ENCODE measurements at places on chromosomes 7 and 10.

- no peak for DNase-seq
Observed at GRCh38 chr7:113806633-113807327, 112.0 kb downstream of the PPP1R3A start.

DNA sequence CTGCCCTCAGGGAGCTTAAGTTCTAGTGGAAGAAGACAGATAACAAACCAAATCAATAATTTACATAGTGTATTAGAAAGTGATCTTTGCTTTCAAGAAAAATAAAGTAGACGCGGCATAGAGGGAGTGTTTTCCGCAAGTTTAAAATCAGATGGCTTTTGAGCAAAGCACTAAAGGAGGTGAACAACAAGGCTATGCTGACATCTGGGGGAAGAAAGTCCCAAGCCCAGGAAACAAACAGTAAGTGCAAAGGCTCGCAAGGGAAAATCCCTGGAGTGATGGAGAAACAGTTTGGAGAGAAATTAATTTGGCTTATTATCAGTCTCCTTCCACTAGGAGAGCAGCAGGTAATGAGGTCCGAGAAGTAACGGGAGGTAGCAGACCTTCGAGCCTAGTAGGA is 1.9 kb upstream of the CNNM2 start:
- DNase-seq, result no peak

DNA sequence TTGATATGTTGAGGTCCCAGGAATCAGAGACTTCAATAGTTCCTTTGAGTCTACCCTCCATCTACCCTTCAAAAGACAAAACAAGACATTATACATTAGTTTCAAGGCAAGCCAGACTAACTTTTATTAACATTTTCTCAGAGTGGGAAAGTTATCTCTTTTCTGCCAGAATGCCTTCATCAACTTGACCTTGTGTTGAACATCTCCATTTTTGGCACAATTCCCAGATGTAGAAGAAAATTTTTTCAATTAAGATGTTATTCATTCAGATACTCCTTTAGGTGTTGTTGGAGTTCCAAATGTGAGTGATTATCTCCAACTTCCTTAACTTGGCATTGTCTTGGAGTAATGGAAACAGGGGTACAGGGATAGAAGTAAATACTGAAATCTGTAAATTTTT is 59.1 kb downstream of the NRF1 start:
- peak; percentile 31 for DNase-seq

- no peak for DNase-seq
Observed at GRCh38 chr10:7383442-7383841, 27.4 kb downstream of the SFMBT2 start.

GRCh38 chr10:133124357-133125211 is 35.4 kb upstream of the KNDC1 start:
- peak; percentile 10 for DNase-seq

DNA sequence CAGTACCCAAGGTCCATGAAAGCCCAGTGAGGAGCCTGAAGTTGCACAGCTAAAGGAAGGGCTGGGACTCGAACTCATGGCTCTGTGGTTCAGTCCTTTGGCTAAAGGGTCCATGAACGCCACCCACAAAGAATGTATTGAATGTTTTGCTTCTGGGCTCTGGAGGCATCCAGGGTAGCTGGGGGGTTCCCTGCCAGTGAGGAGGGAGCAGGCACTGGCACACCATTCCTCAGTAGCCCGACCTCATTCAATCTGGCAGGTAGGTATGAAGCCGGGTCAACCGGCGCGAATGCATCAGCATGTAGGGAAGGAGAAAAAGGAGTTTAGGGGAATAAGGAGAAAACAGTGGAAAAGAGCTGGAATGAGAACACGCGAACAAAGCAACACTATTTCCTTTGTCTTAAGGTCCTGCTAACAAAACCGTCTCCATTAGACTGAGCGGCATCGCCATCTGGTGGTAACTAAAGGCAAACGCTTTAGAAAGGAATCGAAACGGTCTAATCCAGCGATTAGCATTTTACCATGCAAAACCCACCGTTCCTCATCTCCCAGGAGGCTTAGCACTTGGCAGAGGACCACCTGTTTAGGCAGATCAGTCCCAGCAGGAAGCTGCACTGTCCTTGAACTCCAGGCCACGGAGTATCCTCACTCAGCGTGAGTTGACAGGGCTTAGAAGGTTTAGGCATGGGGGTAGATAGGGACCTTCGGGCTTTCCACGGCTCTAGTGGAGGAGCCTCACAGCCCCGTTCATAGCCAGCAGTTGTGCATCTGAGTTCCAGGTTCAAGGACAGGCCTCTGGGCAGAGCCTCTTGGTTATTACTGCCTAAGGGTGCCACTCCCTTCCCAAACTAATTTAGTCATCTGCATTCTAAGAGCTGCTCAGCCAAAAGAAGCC is 122.8 kb downstream of the UBE2H start:
- peak; percentile 90 for DNase-seq

DNA sequence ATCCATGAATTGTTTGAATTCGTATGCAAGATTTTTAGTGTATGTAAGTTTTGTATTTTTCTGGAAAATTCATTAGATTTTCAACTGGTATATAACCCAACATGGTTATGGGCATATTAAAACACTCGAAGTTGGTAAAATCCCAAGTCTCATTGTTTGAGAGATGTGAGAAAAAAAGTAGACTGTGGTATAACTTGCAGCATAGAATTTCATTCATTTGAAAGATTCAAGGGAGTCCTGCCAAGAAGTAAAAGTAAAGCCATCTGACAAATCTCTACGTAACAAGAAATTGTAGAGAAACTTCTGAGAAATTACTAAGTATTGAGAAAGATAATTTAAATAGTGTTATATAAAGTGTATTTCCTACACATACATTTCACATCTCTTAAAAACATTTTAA is 40.2 kb downstream of the SEMA3E start:
- DNase-seq, result no peak

DNA sequence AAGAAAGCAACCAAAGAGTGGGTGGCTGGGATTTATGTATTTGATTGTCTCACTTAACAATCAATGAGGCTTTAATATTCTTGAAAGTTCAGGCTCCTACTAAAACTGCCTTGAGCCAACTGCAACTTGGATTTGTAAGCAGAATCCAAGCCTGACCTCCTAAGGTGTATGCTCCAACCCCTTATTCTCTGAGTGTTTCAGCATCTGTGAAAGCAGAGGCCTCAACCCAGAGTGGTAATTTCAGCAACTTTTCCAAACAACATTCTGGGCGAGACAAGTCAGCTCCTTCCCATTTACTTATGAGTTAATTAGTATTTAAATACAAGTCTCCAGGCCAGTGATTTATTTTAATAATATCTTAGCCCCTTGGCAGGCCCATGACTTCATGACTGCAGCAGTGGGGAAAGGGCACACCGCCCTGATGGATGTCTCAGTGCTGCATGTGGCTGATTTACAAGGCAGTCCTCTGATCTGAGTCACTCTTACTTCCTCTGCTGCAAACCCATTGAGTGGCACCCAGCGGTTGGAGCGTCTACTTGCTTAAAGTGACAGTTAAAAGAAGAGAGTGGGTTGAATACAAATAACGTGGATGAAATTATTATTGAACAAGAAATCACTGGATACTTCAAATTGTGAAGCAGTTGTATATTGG is 209.1 kb downstream of the TRIL start:
- peak; percentile 43 for DNase-seq

- DNase-seq, result no peak
Observed at GRCh38 chr7:24847754-24848153, 90.5 kb upstream of the GSDME start.

GRCh38 chr10:112424651-112425050 is 22.1 kb downstream of the ZDHHC6 start:
- DNase-seq, result no peak

- no peak for DNase-seq
Observed at GRCh38 chr7:1919539-1920265, 249.6 kb downstream of the ELFN1 start.

DNA sequence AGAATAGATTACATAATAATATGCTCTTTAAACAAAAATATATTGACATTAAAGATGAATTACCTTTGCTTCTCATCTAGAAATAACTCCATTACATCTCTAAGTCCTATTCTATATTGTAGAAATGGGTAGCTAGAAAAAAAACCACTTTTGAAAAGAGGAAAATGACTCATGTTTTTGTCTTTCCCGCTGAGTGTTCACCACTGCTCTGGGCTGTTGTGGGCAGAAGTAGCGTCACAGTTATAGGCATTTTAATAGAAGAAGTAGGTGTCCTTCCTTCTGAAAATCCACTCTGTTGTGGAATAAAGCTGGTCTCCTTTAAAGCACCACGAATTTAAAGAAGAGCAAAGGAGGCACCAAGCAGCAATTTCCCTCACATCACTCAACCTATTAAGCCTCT is 117.6 kb upstream of the NFE2L3 start:
- no peak for DNase-seq

DNA sequence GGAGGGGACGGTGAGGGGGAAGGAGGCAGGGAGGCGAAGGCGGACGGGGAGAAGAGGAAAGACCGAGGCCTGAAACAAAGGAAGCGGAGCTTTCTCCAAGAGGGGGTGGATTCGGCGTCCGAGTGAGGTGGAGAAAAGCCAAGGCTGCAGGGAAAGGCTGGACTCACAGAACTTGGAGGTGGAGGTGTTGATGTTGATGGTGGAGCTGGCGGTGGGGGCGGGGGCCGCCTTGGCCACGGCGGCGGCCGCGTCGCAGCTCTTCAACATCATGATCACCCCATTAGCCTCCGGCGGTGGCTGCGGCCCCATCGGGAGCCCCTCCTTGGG is 578 bp downstream of the CACUL1 start:
- peak; percentile 35 for DNase-seq

DNA sequence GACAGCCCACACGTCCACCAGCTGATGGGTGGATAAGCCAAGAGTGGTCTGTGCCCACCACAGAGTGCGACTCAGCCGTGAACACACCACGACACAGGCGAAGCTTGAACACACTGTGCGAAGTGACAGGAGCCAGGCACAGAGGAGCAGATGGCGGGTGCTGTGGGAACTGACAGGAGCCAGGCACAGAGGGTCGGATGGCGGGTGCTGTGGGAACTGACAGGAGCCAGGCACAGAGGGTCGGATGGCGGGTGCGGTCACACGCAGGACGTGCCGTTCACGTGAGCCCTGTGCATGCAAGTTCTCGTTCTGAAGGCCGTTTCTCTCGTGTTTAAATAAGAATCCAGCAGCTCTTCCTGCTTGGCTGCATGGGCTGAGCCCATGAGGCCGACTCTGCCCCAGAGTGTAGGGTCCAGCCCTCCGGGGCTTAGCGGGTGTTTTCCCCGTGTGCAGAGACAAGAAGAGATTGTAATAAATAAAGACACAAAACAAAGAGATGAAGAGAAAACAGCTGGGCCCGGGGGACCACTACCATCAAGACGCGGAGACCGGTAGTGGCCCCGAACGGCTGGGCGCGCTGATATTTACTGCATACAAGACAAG is 5.9 kb upstream of the ADAP1 start:
- DNase-seq, result no peak

DNA sequence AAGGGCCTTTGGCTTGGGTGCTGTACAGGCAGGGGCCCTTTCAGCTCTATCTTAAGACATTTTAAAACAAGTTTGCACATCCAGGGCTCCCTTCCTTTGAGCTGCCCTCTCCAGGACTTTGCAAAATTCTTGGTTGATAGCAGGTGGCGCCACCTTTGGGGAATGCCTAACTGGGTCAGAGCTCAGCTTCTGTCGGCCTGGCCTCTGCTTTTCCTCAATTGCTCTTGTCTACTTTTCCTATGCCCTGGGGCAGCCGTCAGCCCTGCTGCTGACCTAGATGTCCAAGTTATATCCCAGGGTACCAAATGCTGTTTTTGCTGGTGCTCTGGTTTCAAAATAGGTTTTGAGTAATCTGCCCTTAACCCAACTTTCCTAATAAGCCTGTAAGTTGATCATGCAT is 65.8 kb downstream of the APBB1IP start:
- no peak for DNase-seq

- DNase-seq, result no peak
Observed at GRCh38 chr7:18547509-18548187, 52.1 kb downstream of the HDAC9 start.

- DNase-seq, result no peak
Observed at GRCh38 chr7:34659472-34660075, 1.6 kb downstream of the NPSR1 start.

DNA sequence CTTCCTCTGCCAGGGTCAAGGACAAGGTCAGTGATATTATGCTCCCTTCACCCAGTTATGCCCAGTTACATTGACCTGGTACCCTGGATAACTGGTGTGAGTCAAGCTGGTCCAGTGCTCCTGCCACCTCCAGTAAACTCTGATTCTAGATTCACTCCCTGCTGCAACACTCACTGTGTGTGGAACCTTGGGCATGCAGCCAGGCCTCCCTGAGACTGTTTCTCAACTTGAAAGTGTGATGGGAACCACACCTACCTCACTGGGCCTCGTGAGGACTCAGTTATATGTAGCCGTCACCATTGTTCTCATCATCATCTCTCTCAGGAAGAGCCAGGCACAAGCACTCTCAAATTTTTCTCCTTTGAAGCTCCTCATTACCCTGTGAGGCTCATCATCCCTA is 935 bp upstream of the ZNF736 start:
- no peak for DNase-seq

All from fibroblast of pulmonary artery (primary cell).